NCI-H524 treated with DMSO at 0.1 percent for 48 hours (cell line): ENCODE measurements at places on chromosomes 11 and 22.

DNA sequence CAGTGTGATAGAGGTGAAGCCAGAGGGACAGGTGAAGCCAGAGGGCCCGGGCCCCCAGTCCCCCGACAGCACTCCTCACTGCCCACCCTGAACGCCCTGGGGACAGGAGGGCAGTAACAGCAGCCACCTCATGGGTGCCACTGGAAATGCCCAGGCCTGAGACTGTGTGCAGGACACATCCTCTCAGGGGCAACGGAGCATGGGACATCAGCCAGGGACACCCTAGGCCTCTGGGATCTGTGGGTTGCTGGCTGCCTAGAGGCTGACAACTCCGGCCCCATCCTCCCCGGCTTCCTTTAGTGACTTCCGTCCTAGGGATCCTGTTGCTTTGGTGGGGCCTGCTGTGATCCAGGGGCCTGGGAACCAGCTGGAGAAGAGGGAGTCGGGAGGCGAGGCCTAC lies 17.4 kb upstream of the BAIAP2L2 start:
- no peak for DNase-seq

GRCh38 chr11:44623731-44624491 lies 58.4 kb downstream of the CD82 start:
- no peak for DNase-seq

- DNase-seq: no peak
These were observed 47.1 kb upstream of the SYT13 start for GRCh38 chr11:45333001-45333971.

GRCh38 chr11:44968510-44968909 lies 17.8 kb upstream of the TP53I11 start:
- no peak for DNase-seq

- DNase-seq: no peak
These were observed 3.5 kb downstream of the ZP1 start for GRCh38 chr11:60870733-60871377.

DNA sequence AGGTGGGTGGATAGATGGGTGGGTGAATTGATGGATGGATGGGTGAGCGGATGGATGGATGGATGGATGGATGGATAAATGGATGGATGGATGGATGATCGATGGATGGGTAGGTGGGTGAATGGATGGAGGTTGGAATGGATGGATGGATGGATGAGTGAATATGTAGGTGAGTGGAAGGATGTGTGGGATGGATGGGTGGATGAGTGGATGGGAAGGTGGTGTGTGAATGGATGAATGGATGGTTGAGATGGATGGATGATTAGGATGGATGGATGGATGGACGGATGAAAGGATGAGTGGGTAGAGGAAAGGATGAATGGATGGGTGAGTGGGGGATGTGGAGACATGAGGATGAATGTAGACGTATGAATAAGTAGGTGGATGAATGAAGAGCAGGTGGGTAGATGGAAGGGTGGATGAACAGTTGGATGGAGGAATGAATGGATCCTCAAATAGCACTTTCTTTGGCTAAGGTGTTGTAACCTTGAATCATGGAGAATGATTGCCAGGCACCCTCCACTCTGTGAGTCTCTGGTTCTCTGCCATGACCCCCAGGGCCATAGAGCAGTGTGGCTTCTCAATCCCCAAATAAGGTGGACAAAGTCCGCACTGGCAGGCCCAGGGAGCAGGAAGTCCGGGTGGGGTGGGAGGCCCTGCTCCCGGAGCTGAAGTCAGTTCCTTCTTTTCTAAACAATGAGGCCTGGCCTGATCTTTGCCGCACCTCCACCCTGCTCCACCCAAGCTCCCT lies 36.9 kb downstream of the IGF2 start:
- no peak for DNase-seq

DNA sequence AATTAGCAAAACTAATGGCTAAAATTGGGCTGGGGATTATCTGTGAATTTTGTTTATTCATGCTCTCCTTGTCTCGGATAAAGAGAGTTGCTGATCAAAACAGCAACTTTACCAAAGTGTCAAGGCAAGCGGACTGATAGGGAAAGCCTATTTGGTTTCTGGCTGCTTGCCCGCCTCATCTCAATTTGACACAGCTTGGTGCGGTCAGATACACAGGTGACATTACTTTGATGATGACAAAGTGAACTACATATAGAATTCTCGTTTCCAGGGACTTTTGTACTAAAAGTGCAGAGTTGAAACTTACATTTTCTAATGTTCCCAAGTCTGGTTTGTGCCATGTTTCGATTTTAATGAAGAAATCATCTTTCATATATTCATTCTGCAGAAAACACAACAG lies 22.8 kb downstream of the PITPNB start:
- no peak for DNase-seq

- DNase-seq: no peak
These were observed 44.3 kb downstream of the KCNQ1 start for GRCh38 chr11:2489083-2489482.

DNA sequence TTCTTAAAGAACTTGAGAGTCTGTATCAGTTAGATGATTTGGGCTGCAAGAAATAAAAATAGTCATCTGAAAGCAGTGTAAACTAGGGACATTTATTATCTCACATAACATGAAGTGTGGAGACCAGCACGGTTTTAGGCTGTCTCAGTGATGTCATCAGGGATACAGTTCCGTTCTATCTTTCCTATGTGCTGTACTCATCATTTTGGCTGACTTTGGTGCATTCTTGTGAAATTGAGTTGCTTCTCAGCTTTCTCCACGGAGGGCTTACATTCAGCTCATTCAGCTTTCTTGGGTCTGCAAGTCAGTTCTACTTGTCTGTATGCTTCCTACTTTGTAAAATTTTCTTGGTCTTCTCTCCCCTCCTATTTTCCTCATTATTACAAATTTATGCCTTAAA lies 51.8 kb upstream of the LIN7C start:
- no peak for DNase-seq
